GM06990 (cell line): ENCODE measurements at places on chromosomes 1 and 21.

DNA sequence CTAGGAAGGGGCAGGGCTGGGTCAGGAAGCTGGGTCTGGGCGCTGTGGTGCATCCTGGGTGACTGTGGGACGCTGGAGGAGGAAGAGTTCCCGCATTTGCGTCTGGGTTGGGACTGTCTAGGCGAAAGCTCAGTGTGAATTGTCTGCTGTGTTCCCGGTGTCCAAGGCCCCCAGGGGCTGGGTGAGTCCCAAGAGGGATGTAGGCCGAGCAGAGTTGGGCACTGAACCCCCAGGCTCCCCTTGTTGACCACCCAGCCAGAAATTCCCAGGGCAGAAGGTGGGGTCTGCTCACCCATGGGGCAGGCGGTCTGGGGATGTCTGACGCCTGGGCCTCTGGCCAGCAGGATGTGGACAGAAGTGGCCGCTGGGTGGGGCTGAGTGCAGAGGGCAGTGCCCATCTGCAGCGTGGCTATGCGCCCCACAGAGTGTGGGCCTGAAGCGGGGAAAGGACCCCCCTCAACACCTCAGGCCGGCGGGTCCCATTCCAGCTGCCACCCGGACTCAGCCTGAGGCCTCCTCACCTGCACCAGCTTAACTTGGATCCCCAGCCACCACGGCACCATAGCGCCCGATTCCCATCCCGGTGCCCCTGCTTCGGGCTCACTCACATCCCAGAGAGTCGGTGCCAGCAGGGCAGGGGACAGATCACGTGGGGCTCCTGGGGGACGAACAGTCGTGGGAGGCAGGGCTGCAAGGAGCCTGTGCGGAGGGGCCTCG is 37.0 kb upstream of the POFUT2 start:
- DNase-seq, result no peak

GRCh38 chr21:33383056-33383888 is 19.9 kb upstream of the IFNGR2 start:
- DNase-seq, result peak; percentile 87

DNA sequence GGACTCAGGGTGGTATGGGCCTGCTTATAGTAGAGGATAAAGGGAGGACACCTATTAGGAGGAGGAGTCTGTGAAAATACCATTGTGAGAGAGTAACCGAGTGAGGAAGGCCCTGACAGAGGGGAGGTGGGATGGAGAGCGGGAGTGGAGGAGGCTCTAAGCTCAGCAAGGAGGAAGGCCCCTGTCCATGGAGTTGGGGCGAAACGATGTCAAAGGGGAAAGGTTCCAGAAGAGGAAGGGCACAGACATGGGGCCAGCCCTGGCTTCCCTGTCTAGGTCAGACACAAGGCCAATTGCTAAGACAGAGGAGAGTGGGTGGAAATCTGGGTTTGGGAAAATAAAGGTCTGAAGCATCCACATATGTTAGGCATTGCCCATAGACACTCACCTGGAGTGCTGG is 44.2 kb downstream of the ELK4 start:
- no peak for DNase-seq

- no peak for DNase-seq
These were observed 43.4 kb downstream of the TMEM51 start for GRCh38 chr1:15196807-15197530.

GRCh38 chr1:159959451-159959850 is 5.4 kb upstream of the SLAMF9 start:
- DNase-seq, result no peak

DNA sequence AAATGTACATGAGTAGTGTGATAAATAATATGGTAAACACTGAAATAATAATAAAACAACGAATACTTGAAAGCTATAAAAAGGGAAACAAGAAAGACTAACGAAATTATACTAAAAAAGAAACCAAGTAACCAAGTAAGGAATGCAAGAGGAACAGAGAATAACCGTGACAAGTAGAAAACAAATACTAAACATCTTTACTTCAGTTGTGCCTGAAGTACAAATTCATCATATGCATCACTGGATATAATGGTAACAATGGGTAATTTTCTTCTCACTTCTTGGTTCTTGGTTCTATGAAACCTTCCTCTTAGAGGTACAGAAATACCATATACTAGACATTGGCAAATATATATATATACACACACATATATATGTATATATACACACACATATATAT is 1093.6 kb upstream of the B3GALT2 start:
- DNase-seq, result no peak

DNA sequence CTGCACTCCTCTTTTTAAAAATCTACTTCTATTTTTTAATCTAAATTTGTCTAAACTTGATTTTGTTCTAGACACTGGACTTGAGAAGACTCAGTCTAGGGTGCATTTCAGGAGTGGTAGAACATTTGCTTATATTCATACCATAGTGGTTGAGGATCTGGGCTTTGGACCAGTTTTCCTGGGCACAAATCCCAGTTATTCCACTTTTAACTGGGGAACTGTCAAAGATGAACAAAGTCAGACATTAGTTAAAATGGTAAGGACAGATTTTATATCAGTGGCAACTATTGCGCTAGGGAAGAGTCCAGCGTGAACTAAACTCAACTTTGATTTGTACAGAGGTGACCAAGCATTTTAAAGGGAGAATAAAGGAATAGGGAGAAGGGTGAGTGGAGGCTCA is 102.4 kb downstream of the FMN2 start:
- DNase-seq, result no peak

DNA sequence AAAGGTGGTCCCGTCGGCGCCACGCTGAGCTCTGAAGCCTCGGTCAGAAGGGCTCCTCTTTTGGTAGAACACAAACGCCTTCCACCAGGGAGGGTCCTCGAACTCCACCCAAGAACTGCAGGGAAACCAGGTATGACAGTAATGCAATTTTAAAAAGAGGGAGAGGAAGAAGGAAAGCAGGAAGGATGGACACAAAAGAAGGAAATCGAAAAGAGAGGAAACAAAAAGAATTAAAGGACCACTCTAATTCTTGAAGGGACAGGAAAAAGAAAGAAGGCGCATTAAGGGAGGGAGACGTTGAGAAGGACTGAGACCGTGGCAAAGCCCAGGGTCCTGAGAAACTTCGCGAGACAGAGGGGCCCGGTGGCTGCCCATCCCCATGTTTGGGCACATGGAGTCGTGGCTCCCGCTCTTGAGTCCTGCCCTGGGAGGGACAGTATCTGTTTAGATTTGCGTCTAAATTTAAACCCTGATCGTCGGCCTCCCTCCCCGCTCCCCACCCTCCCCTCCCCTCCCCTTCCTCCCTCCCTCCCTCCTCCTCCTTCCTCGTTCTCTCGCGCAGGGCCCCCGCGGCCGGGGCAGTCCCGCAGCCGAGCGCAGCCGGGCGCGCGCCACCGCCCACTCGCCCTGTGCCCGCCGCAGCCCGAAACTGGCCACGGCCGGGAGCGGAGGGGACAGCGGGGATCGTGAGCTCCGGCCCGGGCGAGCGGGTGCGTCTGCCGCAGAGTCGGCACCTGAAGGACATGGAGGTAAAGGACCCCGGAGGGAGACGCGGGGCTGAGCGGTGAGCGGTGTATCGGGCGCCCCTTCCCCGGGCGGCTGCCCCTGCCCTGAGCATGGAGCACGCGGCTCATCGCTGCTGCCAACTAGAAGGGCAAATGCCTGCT is at the start of gene RCSD1:
Gene RCSD1 (plus strand): TSS at position 552 of the 887 bp plus-strand sequence. CDS start 192 bp downstream, at position 744.
- peak; percentile 79 for DNase-seq

DNA sequence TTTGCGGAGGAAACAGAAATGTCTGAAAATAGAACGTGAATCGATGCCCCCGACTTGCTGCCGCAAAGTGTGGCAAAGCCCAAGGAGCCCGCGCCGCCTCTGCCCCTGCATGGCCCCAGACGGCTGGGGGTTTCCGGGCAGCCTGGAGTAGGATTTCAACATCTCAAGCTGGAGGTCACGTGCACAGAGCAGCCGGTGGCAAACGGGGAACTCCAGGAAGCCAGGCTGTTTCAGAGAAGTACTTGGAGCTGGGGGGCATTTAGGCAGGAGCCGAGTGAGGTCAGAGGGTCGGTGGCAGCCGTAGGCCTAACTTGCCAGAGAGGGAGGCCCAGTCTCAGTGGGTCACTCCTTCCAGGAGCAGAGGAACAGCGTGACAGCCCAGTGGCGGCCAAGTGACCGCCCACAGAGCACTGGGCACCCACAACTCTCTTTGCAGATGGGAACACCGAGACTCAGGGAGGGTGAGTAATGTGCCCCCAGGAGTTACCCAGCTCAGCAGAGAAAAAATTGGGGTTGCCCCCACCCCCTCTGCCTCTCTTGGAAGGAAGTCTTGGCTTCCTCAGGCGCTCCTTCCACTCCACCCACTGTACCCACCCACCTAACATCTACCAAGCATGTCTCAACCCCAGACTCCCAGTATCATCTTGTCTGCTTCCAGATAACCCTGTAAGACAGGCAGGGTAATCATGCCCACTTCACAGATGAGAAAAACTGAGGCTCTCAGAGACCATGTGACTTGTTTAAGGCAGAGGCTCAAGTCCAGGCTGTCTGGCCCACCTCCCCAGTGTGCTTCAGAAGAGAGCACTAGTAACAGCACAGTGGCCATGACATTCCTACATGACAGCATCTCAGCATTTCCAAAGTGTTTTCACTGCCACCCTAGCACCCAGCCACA is 179.4 kb downstream of the HIVEP3 start:
- DNase-seq, result peak; percentile 84

DNA sequence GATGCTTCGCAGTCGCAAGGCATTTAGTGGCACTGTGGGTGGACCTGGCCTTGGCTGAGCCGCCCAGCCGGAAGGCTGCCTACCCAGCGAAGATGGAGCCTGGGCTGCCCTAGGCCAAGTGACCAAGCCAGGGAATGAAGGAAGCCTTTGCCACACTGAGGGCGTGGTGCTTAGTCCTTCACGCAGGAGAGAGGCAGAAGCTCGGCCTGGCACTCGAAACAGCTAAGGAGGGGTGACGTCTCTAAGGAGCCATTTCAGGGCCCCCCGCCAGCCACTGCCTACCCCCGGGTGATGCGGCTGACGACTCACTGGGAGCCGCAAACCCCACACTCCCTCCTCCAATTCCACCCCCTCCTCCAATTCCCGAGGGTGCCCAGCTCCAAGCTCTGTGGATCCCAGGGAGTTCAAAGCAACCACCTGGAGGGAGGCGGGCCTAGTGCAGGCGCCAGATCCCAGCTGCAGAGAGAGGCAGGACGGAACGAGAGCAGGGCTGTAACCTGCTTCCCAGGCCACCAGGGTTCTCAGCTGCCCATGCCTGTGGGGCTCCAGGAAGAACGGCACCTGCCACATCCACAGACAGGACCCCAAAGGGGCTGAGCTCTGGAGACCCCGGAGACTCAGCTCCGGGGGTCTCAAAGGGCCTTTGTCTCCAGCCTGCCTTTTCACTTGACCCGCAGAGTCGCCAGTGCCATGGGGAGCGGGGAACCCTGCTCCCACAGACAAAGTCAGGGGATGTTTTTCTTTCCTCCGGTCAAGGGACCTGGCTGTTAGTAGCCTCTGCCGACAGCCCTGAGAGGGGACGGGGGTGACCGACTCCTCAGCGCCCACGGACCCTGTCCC is 75.8 kb downstream of the ARHGEF16 start:
- DNase-seq, result no peak

GRCh38 chr1:224759135-224759534 is 143.0 kb downstream of the CNIH3 start:
- no peak for DNase-seq

- no peak for DNase-seq
These were observed 1035.7 kb downstream of the ADGRL2 start for GRCh38 chr1:82836213-82836972.

DNA sequence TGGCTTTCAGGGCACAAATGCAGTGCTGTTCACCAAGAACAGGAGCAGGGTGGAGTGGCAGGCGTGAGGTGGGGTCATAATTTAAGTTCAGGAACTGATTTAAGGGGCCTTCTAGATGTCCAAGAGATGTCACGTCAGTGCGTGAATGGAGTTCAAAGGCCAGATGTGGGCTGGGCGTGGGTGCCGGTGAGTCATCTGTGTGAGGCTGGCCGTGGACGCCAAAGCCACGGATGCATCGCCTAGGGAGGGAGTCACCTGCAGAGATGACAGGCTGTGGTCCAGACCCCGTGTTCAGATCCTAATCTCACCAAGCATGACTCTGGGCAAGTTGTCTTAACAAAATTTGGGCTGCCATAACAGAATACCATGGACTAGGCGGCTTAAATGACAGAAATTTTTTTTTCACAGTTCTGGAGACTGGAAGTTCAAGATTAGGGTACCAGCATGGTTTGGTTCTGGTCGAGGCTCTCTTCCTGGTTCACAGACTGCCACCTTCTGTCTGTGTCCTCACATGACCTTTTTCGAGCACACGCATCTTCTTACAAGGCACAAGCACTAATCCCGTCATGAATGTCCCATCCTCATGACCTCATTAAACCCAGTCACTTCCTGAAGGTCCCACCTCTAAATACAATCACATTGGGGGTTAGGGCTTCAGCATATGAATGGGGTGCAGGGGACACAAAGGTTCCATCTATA is 109.6 kb downstream of the PRDM2 start:
- DNase-seq, result no peak

GRCh38 chr1:61259379-61260148 is 177.2 kb downstream of the NFIA start:
- DNase-seq, result no peak

- DNase-seq, result no peak
These were observed 27.0 kb upstream of the DYRK1A start for GRCh38 chr21:37339552-37339939.

DNA sequence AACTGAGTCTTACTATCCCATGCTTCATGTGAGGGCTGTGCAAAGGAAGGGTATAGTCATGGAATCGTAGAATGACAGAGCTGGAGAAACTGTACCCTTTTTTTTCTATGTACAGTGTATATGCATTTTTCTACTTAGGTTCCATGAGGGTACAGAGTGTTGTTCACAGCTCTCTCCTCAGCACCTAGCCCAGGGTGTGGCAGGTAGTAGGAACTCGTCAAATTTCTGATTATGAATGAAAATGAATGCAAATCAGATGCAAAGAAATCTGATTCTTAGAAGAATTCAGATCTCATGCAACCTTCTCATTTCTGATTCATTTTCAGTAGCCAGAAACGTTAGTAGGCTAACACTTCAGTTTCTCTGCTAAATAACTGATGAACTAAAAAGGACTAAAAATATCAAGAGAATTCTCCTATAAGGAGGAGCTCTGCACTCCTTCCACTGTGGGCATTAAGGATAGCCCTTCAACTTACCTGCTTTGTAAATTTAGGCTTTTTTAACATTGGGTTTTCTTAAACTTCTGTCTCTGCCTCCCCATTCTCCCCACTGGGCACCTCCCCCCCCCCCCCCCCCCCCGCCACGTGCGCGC is 18.0 kb upstream of the HHAT start:
- DNase-seq, result no peak

- peak; percentile 92 for DNase-seq
These were observed at the start of gene ALG14 for GRCh38 chr1:95072532-95073419. Gene ALG14 (minus strand): TSS chr1:95072951. CDS start chr1:95072898, 53 bp downstream.

- DNase-seq, result no peak
These were observed 57.5 kb upstream of the SDC3 start for GRCh38 chr1:30965924-30966599.
